ENCODE measurements at places on chromosomes 3 and 15. TPM values are rescaled to one million over a fixed set of nuclear protein-coding genes. Genes with fewer than 3 reads are reported as not detected.

DNA sequence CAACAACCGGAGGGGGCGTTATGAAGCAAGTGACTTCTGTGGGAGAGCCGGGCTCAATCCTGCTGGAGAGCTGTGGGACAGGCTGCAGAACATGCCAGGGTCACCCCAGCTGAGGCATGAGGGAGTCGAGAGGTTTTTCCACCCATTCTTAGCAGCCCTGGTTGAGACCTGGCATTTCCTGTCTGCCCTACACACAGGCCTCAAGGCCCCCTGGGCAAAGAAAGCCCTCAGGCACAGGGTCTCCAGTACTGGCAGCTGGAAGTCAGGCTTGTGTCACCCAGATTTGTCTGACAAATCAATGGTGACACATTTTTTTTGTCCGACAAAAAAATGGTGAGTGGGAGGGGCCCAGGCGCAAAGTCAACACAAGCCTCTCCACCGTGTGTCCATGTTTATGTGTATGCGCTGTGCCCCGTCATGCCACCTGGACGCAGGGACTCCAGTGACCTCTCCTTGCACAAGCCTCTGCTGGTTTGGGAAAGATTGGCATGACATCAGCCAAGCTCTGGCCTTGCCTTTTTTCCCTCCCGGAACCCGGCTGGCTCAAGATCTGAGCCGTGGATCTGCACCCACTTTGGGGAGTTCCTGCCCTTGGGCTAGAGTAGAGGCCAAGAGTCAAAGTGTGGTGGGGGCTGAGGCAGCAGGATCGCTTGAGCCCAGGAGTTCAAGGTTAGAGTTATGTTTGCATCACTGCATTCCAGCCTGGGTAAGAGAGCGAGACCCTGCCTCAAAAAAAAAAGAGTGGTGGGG is 20.8 kb upstream of the ALAS1 start:
- DNase-seq = no peak

- DNase-seq = no peak
These were observed 22.4 kb downstream of the RLBP1 start for GRCh38 chr15:89198934-89199333.

DNA sequence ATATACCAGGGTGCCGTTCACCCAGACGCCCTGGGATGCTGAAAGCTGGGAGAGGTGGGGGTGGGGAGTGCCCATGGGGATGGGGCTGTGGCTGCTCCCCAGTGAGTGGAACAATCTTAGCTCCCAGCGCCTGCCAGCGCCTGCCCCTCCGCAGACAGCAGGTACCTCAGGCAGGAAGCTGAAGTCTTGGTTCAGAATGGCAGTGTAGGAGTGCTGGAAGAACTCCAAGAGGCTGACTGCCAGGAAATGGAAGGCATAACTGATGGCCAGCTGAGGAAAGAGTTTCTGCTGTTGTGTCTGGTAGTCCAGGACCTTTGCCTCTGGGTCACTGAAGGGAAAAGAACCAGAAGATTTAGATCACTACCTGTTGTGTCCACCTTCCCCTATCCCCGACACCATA is 8.4 kb downstream of the ACOX2 start:
- no peak for DNase-seq

GRCh38 chr15:56943403-56943802 is 25.0 kb downstream of the TCF12 start:
- DNase-seq = no peak

Gene BUB1B
- 34.7 TPM for polyA plus RNA-seq

Data from left renal cortex interstitium (tissue), 4 donors.